ENCODE measurements at places on chromosomes 4 and X.
A peak's percentile ranks its signal among the peaks of the same experiment; 100 is the strongest.

GRCh38 chr4:168833881-168834280 lies 176.2 kb downstream of the CBR4 start:
- no peak for DNase-seq

- no peak for DNase-seq
Measured at GRCh38 chrX:4909348-4909747, 1195.9 kb upstream of the PRKX start.

- DNase-seq: no peak
Measured at GRCh38 chr4:80184825-80185756, 12.2 kb upstream of the PRDM8 start.

DNA sequence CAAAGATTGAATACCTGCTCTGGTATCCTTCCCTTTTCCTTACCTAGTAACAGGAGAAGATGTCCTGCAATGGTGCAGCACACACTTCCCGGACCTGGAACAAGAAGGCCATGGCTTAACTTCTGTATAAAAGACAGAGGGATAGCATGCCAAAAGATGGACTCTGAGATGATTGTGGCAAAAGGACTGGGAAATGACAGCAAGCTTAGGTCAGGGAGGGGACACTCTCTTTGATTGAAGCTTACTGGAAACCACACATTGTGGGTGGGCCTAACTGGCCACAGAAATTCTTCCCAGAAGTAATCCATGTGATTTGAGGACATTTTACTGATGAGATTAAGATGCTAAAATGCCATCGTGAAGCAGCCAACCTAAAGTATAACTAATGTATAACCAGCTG lies 71.0 kb upstream of the OTUD4 start:
- no peak for DNase-seq

DNA sequence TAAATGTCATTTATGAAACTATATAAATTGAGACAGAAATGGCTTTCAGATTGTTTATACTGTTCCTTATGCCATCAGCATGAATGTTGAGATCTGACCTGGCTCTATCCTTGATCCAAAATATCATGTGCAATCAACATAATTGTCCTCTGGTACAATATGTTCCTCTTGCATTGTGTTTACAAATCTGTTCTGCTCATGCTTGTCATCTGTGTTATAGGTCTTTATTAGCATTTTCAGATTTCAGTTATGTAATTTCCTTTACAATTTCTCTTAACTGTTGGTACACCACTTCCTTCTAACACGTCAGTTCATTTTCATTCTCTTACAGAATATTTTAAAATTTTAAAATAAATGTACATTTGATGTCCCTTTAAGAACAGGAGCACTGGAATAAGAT lies 1.6 kb downstream of the HPGD start:
- DNase-seq: no peak

DNA sequence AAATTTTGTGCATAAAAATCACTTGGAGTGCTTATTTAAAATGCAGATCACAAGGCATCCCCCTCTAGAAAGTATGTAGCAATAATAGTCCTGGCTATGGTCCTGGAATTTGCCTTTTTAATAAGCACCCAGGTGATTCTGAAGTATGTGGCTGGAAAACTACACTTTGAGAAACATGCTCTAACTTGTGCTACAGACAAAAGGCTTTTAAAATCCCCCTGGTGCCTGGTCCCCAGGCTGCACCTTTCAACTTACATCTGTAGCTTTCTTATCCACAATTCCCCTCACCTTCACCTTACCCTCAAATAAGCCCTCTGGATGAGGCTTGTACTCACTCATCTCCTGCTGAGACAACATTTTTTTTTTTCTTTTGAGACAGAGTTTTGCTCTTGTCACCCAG lies 21.1 kb downstream of the ART3 start:
- no peak for DNase-seq

GRCh38 chr4:1446502-1447386 lies 40.5 kb upstream of the NKX1-1 start:
- no peak for DNase-seq

GRCh38 chrX:9037296-9037695 lies 3.4 kb upstream of the FAM9B start:
- no peak for DNase-seq

GRCh38 chr4:169492436-169493163 lies 119.8 kb downstream of the NEK1 start:
- DNase-seq: peak; percentile 42

DNA sequence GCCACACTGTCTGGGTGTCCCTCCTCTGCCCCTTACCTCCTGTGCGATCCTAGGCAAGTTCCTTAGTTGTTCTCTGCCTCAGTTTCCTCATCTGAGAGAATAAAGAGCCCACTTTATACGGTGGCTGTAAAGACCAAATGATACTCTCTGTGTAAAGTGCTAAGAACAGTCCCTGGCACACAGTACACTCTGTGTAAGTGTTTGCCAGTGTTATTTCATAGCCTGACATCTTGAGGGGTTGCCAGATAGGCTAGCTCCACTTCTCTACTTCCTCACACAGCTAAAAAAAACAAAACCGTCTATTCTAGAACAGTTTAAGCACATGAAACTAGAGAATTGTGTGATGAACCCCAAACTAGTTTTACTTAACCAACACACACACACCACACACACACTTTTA lies 17.1 kb downstream of the SPON2 start:
- no peak for DNase-seq

GRCh38 chr4:85979276-85979675 lies 380.6 kb downstream of the MAPK10 start:
- DNase-seq: no peak

GRCh38 chr4:98614094-98614493 lies 44.3 kb downstream of the TSPAN5 start:
- DNase-seq: no peak

GRCh38 chr4:77493120-77493752 lies 112.4 kb upstream of the CXCL13 start:
- DNase-seq: no peak

DNA sequence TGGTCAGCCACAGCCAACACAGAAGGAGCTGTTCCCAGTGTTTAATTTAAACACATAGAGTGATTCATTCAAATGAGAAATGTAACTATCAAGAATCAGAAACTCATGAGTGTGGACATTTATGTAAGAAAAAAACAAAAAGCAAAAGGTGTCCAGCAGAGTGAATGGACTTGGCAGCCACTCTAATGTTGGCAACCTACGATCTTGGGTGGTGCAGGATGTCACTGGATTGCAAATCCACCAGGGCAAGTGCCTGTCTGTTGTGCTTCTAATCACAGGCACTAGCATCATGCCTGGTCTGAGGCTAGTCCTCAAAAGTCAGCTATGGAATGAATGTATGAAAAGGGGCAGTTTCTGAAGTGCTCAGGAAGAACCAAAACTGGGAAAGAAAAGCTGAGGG lies 277.7 kb upstream of the CLNK start:
- no peak for DNase-seq

DNA sequence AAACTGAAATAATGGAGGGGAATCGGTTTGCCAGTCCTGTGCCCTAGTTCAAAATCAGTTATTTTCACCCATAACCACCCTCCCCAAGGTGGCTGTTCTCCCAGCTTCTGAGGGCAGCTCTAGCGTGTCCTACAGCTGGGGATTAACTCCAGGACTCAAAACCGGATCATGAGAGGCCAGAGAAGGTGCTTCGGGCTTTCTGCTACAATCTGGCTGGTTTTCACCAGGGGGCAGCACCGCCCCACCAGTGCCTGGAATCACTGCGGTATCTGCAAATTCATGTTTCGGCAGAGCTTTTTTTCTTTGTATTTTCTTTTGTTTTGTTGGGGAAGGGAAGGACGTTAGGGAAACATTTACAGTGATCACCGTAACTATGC lies 28.4 kb downstream of the PDHA1 start:
- peak; percentile 68 for DNase-seq

- peak; percentile 74 for DNase-seq
Measured at GRCh38 chrX:78075787-78076389, 28.2 kb upstream of the PGK1 start.

DNA sequence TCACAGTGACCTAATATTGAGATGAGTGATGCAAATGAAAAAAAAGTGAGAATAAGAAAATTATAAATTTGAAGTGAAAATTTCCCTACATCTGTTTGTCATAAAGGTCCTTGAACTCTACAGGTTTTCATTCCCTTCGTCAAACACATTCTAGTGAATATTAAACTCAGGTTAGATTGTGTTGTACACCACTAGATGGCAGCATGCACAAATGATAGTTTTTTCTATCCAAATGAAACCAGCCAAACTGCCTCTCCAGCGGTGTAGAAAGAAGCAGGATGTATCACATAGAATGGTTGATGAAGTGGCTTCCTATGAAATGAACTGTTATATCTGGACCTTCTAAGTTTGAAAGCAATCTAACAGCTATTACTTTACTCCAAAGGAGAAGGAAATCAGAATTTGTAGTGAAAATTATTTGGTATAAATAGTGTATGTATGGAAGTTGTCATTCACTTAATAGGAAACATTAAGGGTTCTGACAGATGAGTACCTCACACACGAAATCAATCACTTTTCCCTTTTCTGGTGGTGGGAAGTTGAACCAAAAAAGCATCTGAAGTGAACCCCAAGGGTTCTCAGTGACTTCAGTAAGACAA lies 382.7 kb downstream of the UNC5C start:
- peak; percentile 73 for DNase-seq

- no peak for DNase-seq
Measured at GRCh38 chr4:74969507-74970474, 36.9 kb downstream of the PARM1 start.

DNA sequence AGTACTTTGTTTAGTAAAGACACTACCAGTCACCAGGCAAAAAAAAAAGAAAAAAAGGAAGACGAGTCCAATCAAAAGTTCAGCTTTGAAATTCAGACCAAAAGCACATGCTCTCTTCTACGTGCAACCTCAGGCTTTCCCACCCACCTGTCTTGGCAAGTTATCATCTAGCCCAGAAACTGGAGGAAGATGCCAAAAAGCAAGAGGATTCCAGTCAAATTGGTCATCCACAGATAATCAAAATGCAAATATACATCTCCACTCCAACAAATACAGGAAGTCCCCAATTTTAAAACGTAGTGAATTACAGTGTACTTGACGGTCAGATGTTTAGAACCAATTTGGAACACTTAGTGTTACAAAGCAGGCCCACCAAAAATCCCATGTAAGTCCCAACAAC lies 96.5 kb downstream of the PALLD start:
- DNase-seq: no peak

GRCh38 chr4:172974586-172974985 lies 194.0 kb upstream of the GALNT7 start:
- DNase-seq: no peak

DNA sequence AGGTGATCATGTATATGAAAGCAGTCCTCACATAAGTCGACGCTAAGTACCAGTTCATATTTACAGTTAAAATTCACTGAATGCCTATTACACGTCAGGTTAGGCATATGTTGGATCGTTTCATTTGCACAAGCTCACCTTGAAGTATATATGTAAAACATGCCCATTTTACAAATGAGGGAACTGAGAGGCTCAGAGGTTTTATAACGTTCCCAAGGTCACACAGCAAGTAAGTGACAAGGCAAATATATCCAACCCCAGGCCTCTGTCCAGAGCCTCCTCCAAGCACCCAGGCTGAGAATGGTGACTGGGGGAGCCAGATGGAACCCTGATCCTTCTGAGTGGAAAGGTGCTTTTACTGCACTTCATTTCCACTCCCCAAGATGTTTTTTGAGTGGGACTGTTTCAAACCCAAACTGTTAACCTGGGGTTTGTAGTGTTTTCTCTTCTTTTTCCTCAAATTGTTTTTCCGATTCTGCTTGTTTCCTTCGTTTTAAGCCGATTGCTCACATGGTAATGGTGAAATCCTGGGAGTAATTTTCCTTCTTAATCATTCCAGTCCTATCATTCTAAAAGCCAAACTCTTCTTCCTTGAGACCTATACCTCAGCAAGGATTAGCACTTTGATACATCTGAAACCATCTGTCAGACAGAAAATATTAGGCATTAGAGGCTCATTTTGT lies 791 bp downstream of the SMIM20 start:
- DNase-seq: no peak

- no peak for DNase-seq
Measured at GRCh38 chr4:14644580-14645282, 357.6 kb upstream of the CPEB2 start.

GRCh38 chr4:4624276-4624897 lies 82.5 kb upstream of the STX18 start:
- DNase-seq: no peak

- DNase-seq: no peak
Measured at GRCh38 chrX:69021141-69021960, 143.9 kb downstream of the PJA1 start.

GRCh38 chr4:47704693-47705325 lies 133.1 kb downstream of the CORIN start:
- DNase-seq: peak; percentile 11

- DNase-seq: no peak
Measured at GRCh38 chrX:8987672-8988250, 46.2 kb downstream of the FAM9B start.

DNA sequence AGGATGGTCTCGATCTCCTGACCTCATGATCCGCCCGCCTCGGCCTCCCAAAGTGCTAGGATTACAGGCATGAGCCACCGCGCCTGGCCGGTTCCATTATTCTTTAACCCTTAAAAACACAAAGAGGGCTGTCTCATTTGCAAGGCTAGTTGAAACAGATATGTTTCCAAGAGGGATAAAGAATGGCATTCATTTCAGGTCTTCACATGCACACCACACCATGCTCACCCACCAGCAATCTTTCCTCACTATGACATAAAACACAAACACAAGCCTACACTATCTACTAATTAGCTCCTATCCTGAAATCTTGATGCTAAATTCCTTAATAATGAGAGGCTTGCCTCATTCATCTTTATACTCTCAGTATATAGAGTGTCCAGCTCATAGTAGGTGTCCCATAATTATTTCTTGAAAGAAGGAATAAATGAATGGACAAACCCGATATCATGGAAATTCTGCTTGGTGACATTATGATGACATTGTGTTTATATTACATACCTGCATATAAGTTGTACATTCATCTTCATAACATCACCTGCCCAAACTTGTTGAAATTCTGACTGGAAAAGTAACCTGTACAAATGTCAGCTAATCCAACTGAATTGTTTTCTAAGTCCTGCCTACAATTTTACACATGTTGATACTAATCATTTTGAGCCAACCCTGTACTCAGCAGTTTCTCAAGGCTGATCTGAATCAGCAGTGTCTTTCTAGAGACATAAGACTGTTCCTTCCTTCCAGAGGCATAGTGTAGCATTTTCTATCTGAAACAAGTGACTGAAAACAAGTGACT lies 408.5 kb downstream of the KLHL13 start:
- no peak for DNase-seq

- peak; percentile 63 for DNase-seq
Measured at GRCh38 chr4:153809307-153809706, 20.4 kb upstream of the SFRP2 start.

- DNase-seq: no peak
Measured at GRCh38 chr4:136934601-136935000, 597.7 kb downstream of the PCDH18 start.

DNA sequence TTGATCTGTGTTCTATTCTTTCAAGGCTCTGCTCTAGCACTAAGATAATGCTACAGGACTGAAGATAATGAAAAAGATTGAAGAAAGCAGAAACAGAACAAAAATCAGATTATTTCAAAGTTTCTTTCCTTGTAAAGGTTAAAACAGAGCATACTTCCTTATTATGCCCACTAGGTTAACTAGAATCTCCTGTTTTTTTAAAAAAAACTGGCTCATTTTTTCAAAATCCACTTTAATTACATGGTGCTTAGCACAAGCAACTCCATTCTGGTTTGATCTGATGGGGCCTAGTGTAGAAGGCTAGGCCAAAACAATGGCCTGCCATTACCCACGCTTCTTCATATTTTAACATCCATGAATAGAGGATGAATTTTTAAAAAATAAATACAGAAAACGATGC lies 1.2 kb upstream of the UBA6 start:
- DNase-seq: no peak
